ENCODE measurements at places on chromosomes 6 and 20.

DNA sequence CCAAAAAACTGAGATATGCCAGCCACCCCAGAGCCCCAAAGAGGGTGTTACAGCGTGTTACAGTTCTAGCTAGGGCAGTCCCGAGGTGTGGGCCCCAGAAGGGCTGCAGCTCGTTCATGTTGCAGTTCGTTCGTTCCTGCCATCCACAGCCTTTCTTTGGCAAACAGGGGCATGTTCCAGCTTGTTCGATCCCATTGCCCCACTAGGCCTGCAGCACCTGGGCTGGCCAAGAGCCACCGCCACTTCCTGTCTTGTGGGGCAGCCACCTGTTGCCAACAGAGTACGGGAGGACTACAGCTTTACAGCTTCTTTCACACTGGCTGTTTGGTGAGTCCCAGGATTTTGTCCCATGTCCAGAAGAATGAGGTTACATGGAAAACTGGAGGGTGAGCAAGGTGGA is 198.1 kb downstream of the MMUT start:
- DNase-seq, result no peak

DNA sequence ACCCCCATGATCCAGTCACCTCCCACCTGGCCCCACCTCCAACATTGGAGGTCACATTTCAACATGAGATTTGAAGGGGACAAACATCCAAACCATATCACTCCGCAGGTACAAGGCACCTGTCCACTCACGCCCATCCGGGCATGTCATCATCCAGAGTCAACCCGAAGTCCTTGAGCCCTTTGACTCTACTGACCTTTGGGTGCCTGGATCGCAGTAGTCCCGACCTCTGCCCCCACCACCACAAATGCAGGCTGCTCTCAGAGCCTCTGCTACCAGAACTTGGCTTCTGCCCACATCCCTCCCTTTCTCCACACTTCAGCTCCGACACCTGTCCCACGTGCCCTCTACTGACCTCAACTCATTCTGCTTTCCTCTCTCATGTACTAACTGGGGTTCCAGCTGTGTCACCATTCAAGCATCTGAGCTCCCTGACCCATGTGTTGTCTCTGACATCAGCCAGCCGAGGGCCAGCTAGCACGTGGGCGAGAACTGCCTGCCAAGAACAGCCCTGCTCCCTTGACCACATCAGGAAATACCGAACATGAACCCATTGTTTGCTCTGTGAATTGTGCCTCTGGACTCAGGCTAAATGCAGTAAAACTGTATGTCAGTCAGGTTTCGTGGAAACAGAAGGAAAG is 498.3 kb upstream of the SULF2 start:
- no peak for DNase-seq

DNA sequence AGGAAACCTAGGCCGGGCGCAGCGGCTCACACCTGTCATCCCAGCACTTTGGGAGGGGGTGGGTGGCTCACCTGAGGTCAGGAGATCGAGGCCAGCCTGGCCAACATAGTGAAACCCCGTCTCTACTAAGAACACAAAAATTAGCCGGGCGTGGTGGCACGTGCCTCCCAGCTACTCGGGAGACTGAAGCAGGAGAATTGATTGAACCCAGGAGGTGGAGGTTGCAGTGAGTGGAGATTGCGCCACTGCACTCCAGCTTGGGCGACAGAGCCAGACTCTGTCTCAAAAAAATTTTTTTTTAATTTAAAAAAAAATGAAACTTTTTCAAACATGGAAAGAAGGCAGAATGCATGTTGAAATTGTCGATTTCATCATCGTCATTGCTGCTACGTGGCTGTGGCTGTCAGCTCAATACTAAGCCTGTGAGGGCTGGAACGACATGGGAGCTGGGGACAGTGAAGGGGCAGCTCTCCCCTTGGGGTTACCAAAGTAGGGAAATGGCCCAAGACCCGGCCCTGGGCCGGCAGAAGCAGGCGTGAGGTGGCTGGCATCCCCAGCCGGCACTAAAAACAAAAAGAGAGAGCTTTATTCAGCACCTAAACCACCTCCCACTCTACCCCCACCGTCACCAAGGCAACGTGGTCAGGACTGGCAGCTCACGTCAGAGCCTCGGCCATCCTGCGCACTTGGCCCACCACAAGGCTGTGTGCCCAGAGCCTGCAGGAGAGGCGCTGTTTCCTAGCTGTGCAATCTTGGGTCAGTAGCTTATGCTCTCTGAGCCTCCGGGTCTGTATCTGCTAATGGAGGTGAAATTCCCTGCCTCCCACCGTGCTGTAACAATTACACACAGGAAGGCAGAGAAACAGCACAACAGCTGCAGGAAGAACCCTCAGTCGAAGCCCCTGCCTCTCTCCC is 30.8 kb downstream of the AGPAT4 start:
- DNase-seq, result no peak

DNA sequence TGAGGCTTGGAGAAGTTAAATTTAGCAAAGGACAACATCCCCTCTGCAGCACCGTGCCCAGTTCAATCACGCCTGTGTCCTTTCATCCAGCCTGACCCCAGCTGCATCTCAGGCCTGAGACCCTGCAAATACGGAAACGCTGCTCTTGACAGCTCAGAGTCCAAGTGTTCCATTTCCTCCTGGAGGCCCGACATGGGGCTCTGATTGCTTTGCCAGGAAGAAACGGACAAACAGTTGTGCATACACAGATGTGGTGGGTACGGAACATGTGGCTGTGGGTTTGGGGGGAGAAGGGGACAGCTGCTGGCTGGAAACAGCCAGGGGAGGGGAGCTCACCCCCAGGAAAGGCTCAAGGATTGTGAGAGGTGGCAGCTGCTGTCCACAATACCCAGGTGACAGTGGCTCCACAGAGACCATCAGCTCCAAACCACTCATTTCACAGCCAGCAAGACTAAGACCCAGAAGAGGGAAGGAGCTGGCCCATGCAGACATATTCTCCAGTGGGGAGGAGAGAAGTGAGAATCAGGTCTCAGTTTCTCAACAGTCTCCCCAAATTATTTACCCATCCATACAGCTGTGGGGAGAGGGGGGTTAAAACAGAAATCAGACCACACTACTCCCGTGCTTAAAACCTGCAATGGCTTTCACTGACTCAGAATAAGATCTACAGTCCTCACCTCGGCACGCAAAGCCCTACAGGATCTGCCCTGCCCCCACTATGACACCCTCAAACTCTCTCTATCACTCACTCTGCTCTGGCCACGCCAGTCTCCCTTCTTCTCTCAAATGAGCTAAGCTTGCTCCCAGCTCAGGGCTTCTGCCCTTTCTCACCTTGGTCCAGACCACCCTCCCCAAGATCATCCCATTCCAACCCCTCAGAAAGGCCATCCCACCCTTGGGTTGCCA is 89.1 kb downstream of the PREX1 start:
- DNase-seq, result peak; percentile 21

- DNase-seq, result no peak
Measured at GRCh38 chr6:169827290-169827717, 75.9 kb downstream of the ERMARD start.

GRCh38 chr6:92415656-92416055 is 1003.7 kb downstream of the EPHA7 start:
- DNase-seq, result no peak

DNA sequence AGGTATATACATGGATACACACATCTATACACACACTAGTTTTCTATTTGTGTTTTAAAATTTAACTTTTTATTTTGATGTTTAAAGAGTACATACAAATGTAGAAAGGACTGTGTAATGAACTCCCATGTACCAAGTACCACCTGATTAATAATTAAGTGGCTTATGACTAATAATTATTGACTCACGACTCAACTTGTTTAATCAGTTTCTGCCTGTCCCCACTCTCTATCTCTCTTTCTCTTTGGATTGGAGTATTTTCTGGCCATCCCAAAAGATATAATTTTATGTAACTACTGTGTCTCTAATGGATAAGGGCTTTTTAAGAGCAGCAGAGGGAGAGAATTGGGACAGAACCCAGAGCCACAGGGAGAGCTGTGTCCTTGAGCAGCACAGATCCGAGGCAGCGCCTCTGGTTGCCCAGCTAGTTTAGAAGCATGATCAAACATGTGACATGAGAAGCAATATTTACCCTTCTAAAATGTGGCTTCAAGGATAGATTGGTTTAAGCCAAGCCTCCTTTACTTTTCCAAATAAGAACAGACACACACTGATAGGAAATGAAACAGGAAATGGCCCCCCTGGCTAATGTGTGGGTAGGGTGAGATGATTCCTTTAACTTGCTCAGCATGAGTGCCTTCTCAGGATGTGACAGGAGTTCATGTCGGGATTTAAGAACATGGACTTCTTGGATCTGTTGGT is 81.0 kb downstream of the ERMARD start:
- DNase-seq, result no peak

Measured in effector memory CD4-positive, alpha-beta T cell (primary cell).